ENCODE measurements at places on chromosomes 13 and 19.

DNA sequence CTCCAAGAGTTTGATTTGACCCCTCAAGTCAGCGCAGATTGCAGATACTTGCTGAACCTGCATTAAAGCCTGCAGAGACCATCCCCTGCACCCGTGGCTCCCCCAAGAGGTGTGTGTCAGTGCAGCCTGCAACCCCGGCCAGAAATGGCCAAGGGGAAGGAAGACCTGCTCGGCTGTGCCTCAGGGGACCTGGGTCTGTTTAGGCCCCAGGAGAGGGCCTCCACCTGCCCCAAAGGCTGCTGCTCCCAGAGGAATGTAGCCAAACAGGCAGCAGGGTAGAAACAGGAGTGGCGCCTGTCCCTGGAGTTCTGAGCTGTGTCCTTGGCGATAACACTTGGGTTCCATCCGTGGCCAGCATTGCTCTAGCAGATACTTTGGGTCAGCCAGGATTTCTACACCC, 8.0 kb downstream of the POP4 start:
- no peak for DNase-seq

GRCh38 chr13:79541426-79542049, 60.6 kb downstream of the NDFIP2 start:
- DNase-seq: peak; percentile 40

GRCh38 chr13:80865329-80865728, 524.4 kb upstream of the SPRY2 start:
- no peak for DNase-seq

- no peak for DNase-seq
These were observed 6.8 kb upstream of the DPRX start for GRCh38 chr19:53624771-53625545.

GRCh38 chr13:112900226-112900600, 68.8 kb upstream of the MCF2L start:
- DNase-seq: no peak

- DNase-seq: no peak
These were observed 5.0 kb downstream of the EBI3 start for GRCh38 chr19:4234142-4234861.

GRCh38 chr13:66926200-66926850, 303.8 kb downstream of the PCDH9 start:
- no peak for DNase-seq

GRCh38 chr13:114154476-114154875, 22.1 kb upstream of the RASA3 start:
- DNase-seq: no peak

- no peak for DNase-seq
These were observed 14.7 kb downstream of the CDX2 start for GRCh38 chr13:27954406-27954851.

GRCh38 chr13:108402850-108403249, 133.3 kb downstream of the TNFSF13B start:
- DNase-seq: no peak
